ENCODE measurements at places on chromosomes 12 and 14.

DNA sequence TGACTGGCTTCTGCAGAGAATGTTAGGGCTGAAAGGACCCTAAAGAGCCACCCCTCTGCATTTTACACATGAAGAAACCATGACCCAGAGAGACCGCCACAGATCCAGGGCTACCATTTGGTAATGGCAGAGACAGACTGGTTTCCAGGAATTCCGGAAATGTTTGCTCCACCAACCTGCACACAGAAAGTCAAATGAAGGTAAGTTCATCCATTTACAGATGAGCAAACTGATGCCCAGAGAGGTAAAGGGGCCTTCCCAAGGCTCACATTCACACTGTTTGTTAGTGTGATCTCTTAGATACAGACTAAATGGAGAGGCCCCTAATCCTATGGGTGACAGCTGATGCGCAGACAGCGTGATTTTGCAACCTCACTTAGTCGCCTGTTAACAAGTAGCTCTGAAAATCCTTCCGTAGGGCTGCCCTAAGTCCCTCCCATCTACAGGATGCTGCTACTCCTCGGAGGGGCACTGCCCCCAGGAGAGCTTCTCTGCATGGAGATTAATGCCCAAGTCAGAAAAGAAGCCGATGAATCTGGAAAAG, 33.8 kb downstream of the ZFP36L1 start:
- no peak for DNase-seq

- no peak for DNase-seq
These were observed 13.2 kb upstream of the C1S start for GRCh38 chr12:7047306-7047705.

GRCh38 chr12:43740511-43741100, 18.0 kb downstream of the PUS7L start:
- DNase-seq = no peak

DNA sequence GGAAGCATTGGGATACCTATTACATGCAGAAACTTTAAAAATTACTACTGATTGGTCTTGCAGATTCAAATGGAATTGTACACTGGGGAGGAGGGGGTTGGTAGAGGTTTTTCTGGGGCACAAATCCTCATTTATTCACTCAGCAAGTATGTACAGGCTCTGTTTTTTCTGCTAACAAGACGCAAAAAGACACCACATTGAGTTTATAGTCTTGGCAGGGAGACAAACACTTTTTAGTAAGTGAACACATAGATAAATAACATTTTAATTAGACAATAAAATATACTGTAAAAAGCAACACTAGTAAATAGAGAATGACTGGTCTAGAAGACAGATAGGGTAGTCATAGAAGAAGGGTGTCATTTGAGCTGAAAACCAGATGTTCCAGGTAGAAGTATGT, 23.8 kb downstream of the GLIPR1L2 start:
- DNase-seq = no peak

- no peak for DNase-seq
These were observed 60.9 kb downstream of the PLEKHA5 start for GRCh38 chr12:19190292-19191031.

DNA sequence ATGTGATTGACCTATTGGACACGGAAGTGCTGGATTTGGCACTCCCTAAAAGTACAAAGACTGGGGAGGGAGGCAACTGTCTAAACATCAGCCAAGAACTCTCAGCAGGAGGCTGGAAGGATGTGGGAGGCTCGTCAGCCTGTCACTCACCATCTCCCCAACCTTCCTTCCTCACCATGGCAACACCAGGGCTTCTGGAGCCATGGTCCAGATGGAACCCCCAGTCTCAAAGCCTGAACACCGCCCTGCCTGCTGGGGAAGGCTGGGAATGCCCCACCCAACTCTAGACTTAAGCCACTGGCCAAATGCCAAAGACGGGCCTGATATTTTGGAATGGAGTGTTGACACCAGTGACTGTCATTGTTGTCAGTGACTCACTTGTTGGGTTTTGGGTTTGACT, 55.3 kb downstream of the GALNT16 start:
- no peak for DNase-seq

DNA sequence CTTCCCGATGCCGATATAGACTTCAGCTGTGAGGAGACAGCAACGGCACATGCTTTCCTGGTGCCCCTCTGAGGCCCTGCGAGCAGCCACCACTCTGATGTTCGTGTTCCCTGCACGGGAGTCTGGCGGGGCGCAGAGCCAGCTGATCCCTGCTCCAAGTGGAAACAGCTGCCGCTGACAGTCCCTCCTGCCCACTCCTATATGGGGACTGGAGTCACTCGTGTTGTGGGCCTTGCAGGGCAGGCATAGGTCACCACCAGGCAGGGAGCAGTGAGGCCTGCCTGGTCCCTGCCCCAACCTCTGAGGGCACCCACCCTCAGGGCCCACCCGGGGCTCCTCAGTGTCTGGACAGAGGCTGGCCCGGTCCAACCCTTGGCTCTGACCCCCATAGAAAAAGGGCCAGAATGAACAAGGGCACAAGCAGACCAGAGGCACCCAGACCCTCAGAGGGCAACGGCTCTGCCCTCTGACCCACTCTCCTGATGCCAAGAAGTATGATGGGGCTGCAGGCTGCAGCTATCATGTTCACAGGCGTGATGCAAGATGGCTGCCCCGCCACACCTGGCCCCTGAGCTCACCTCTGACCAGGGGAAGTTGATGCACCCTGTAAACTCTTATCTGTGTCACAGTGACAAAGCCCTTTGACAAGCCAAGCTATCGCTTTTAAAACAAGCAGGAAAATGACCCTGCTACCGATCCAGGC, 181.6 kb downstream of the CALM1 start:
- no peak for DNase-seq

GRCh38 chr12:50047693-50048250, 9.6 kb upstream of the ASIC1 start:
- DNase-seq = no peak

DNA sequence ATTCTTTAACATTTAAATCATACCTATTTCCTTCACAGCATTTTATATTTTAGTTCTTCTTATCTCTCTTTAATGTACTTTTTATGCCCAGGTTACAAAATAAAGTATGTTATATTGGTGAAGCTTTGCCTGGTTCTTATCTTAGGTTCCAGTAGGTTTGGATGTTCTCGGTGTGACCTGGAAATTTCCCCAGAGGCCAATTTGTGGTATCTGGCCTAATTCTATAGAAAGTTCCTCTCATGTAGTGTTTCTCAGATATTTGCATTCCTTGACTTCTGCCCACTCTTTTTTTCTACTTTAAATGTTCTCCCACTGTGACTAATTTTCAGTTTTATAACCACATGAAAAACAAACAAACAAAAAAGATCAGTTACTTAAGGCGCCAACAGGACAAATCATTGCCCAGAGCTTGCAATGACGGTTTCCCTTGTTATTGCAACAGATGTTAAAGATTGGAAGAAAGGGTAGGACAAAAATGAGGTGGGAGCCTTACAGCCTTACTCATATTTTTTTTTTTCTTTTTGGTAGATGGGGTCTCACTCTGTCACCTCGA, 41.2 kb upstream of the PPM1H start:
- no peak for DNase-seq

- no peak for DNase-seq
These were observed 12.6 kb downstream of the GPR65 start for GRCh38 chr14:88017535-88017934.

GRCh38 chr12:14814014-14814413, at the start of gene SMCO3:
Gene SMCO3 (minus strand): TSS chr12:14814182. CDS start chr12:14806680, 7,502 bp downstream.
- no peak for DNase-seq

DNA sequence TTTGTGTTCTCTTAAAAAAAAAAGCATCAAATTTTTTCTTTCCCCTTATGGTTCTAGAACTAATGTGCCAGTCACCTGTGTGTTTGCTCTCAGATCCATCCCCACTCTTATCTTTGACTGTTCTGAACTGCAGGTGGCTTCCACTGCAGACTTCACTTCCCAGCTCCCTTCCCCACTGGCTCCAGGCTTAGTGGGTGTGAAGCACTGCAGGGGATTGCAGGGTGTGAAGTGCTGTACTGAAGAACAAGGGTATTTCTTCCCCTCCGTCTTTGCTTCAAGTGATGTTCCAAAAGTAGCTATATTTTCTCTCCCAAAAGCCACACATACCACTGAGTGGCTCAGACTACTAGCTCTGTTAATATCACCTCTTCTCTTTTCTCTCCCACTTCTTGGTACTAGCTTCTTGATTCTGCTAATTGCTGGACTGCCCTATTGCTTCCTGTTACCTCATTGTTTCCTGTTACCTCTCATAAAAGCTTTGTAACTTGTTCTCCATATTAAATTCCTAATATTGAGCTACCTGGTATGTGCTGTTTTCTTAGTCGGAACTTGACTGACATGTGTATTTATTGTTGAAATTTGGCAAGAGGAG, 115.4 kb upstream of the PRICKLE1 start:
- DNase-seq = no peak

GRCh38 chr14:69610874-69611171, 573 bp upstream of the SUSD6 start:
- no peak for DNase-seq

DNA sequence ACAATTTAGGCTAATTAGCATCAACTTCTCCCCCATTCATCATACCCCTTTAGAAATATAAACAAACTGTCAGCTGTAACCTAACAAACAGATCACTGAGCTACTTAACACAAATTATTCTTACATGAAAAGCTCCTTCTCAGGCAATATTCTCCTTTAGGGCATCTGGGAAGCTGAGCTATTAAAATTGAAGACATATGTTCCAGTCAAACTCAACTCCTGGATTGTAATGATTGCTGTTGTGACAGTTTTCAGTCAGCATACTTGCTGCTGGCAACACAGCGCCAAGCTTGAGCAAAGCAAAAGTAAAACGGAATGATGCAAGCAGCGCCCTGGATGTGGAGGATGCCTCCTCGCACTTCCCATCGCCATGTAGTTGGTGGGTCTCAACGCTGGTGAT, 82.4 kb downstream of the SLC25A21 start:
- no peak for DNase-seq

- DNase-seq = no peak
These were observed 26.2 kb upstream of the DYNC1H1 start for GRCh38 chr14:101937926-101938767.

DNA sequence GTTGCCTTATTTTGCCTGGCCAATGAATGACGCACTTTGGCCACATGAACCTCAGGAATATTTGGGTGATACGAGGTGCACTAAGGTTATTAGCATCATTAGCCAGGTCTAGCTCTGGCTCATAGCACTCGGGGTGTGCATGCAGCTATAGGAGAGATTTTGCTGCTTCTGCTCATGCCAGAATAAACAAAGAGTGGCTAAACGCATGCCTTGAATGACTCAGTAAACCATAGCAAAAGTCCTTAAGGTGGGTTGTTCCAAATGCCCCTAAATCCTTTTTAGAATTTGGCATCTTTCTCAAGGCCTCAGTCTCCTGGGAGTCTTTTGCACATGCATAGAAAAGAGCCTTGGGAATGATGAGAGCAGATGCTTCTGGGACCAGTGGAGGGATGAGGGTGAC, 343.7 kb upstream of the FKBP4 start:
- DNase-seq = no peak

GRCh38 chr12:98291828-98292227, 223.6 kb upstream of the TMPO start:
- no peak for DNase-seq

GRCh38 chr12:60981473-60981872, 1278.7 kb upstream of the USP15 start:
- no peak for DNase-seq

DNA sequence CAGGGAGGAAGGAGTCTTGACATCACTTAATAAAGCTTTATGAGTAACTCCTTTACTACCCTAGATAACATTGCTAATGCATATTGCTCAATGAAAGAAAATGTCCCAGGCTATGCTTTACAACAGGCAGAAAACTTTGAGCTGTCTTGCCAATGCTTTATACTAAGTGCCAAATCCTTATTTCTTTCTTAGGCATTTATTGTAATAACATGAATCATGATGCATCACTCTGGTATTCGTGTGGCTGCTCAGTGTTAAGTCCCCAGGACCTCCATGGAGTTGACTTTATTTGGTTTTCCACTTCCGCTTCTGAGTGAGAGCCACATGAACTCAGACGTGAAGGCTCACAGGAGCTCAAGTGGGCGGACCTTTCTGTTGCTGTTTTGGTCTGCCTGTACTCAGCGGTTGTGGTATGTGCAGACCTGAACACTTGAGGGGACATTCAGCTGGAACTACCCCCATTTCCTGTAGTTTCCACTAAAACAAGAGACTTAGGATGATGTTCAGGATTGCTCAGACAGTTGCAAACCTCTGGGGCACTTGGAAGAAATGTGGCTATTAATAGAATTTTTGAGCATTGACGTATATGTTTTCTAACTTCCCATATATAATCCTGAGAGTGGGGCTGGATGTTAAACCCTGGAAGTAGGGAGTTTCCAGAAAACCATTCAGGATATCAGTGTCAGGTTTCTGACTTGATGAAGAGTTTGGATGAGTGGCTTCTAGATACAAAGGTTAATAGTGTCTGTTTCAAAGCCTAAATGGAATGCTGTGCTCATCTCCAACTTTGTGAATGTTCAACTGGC, 258.6 kb downstream of the MSRB3 start:
- no peak for DNase-seq

- DNase-seq = no peak
These were observed 11.5 kb upstream of the KRT5 start for GRCh38 chr12:52531566-52532300.

DNA sequence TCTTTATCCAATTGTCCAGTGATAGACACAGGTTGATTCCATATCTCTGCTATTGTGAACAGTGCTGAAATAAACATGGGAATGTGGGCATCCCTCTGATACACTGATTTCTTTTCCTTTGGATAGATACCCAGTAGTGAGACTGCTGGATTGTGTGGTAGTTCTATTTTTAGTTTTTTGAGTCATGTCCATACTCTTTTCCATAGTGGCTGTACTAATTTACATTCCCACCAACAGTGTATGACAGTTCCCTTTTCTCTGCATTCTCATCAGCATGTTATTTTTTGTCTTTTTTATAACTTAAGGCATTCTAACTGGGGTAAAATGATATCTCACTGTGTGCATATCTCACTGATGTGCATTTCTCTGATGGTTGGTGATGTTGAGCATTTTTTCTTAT, 24.8 kb upstream of the VASH1 start:
- DNase-seq = no peak

- DNase-seq = peak; percentile 66
These were observed 13.7 kb downstream of the KRT71 start for GRCh38 chr12:52539083-52539820.

DNA sequence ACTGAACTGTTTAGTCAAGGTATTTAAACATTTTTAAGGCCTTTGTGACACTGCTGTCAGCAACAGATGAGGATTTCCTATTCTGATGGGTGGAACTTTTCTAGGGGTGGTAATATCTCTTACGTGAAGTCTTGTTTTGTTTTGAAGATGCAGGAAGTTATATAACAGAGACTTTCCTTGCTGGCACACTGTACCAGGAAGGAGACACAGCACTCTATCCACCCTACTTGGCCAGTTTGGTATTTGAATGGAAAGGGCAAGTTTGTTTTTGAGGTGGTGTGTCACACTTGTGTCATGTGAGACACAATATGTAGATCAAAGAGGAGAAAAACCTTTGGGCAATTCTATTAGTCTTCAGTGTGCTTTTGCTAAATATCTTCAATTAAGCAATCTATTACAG, 51.6 kb upstream of the SRP54 start:
- DNase-seq = no peak

GRCh38 chr14:53912021-53912420, 44.6 kb downstream of the BMP4 start:
- DNase-seq = no peak

Measured in NCI-H187 treated with DMSO at 0.1 percent for 48 hours (cell line).